ENCODE measurements at places on chromosomes 2 and 18.

DNA sequence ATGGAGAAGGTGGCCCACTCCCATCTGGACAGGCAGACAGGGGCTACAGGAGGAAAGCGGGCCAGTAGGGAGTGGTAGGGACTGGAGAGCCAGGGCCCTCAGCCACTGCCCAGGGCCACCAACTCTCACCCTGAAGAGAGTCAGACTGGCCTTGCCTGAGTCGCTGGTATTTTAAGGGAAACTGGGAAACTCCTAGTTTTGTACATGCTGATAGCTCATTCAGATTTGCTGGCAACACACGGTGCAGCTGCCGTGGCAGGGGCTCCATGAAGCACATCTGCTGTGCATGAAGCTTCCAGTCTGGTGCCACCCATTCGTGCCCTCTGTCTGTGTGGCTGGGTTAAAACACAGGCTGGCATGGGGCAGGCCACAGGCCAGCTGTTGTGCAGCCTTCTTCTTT, 137.3 kb upstream of the GLI2 start:
- H3K27me3 ChIP-seq: no peaks in the 10 kb centered on the region
- H3K36me3 ChIP-seq: no peaks in the 10 kb centered on the region
- no peak overlapping the region for H3K4me3 ChIP-seq
- no peak overlapping the region for H3K27ac ChIP-seq

DNA sequence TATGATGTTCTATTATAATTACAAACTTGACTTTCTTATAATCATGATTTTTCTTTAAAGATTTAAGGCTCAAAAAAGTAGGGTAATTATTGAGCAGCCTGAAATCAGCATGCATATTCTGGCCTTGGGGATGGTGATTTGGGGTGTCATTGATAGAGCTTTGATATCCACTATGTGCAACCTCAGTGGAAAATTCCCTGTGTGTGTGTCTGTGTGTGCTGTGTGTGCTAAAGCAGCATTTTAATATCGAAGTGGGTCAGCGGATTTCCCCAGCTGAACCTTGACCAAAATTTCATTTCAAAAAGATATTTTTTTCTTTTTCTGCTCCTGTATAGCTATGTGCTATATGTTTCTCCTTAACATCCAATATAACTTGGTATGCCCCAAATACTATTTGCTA, 11.6 kb downstream of the KCNJ3 start:
- H3K27ac ChIP-seq: no peak overlapping the region
- no peaks in the 10 kb centered on the region for H3K36me3 ChIP-seq
- no peaks in the 10 kb centered on the region for H3K27me3 ChIP-seq
- H3K4me3 ChIP-seq: no peak overlapping the region

DNA sequence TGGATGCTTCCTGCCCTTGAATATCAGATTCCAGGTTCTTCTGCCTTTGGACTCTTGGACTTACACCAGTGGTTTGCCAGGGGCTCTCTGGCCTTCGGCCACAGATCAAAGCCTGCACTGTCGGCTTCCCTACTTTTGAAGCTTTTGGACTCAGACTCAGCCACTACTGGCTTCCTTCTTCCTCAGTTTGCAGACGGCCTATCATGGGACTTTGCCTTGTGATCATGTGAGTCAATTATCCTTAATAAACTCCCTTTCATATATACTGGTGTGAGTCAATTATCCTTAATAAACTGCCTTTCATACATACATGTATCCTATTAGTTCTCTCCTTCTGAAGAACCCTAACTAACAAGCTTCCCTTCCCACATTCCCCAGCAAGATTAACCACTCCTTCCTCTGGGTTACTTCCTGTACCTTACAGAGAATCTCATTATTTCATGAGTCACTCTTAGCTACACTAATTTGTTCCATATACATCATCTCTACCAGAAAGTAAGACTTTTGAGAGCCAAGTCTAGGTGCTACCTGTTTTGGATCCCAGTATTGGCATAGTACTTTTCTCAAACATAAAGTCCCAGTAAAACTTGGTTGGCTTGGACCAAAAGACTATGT, 31.3 kb upstream of the LRATD1 start:
- H3K4me3 ChIP-seq: no peak overlapping the region
- DNase-seq: no peak
- no peaks in the 10 kb centered on the region for H3K27me3 ChIP-seq
- H3K4me1 ChIP-seq: no peaks in the 10 kb centered on the region
- H3K36me3 ChIP-seq: no peaks in the 10 kb centered on the region
- no peak overlapping the region for H3K27ac ChIP-seq

DNA sequence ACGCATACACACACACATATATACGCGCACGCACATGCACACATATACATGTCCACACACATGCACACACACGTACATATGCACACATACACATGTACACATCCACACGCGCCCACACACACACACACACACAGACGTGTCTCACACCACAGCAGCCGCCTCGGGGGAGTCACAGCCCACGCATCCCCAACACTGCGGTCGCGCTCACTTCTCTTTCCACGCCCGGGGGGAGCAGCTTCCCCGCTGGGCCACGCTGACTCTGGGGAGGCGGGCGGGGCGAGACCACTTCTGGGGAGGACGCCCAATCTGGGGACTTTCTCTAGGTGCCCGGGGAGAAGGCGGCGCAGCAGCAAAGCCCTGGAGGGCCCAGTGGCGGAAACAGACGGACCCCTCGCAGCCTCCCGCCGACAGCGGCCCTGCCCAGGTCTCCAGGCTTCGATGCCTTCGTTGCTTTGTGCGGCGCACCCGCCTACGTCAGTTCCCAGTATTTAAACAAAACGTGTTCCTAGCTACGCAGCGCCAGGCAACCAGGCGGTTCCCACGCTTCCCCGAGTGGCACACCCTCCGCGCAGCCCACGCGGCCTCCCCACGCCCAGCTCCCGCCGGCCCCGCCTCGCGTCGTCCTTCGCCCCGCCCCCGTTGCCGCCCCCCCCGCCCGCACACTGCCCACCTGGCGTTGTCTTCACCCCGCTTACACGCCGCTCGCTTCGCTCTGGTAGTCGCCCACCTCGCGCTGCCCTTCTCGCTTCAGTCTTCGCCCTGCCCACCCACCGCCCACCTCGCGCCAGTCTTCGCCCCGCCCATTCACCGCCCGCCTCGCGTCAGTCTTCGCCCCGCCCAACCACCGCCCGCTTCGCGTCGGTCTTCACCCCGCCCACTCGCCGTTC, 810 bp upstream of the RBFA start:
- H3K4me1 ChIP-seq: peaks cover 5% of the 10 kb centered on the region
- peaks cover 12% of the 10 kb centered on the region for H3K36me3 ChIP-seq

DNA sequence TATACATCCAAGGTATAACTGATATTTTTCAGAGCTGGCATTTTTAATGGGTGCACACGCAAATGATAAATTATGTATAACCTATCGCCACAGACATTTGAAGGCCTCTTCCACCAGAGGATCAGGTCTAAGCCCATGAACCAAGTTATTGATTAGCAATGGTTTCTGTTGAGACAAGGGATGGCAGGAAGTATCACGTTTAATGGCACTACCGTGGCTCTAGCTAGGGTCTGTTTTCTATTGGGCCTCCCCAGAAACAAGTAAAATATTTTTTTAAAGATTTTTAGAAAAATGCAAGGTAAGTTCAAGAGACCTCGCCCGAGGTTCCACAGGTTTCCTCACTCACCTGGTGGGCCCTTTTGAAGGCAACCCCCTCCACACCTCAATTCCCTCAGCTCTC, 667 bp downstream of the GFPT1 start:
- no peaks in the 10 kb centered on the region for H3K27me3 ChIP-seq
- H3K27ac ChIP-seq: peak overlapping the region; percentile 90
- H3K4me3 ChIP-seq: peak overlapping the region; percentile 87
- no peaks in the 10 kb centered on the region for H3K36me3 ChIP-seq
- peaks cover 3% of the 10 kb centered on the region for H3K4me1 ChIP-seq

GRCh38 chr2:95343429-95344214, 46.5 kb downstream of the KCNIP3 start:
- no peaks in the 10 kb centered on the region for H3K27me3 ChIP-seq
- peak; percentile 1 for DNase-seq
- H3K4me3 ChIP-seq: no peak overlapping the region
- H3K36me3 ChIP-seq: no peaks in the 10 kb centered on the region
- H3K27ac ChIP-seq: no peak overlapping the region

GRCh38 chr2:213232649-213233437, 51.4 kb upstream of the SPAG16 start:
- H3K27ac ChIP-seq: no peak overlapping the region
- H3K27me3 ChIP-seq: no peaks in the 10 kb centered on the region
- DNase-seq: no peak
- no peaks in the 10 kb centered on the region for H3K4me1 ChIP-seq

GRCh38 chr2:130769343-130769907, 14.1 kb downstream of the AMER3 start:
- H3K27ac ChIP-seq: no peak overlapping the region
- no peaks in the 10 kb centered on the region for H3K4me1 ChIP-seq

- H3K27ac ChIP-seq: no peak overlapping the region
- H3K27me3 ChIP-seq: no peaks in the 10 kb centered on the region
- no peaks in the 10 kb centered on the region for H3K4me1 ChIP-seq
- no peaks in the 10 kb centered on the region for H3K36me3 ChIP-seq
- no peak overlapping the region for H3K4me3 ChIP-seq
- DNase-seq: no peak
These were observed 810.7 kb downstream of the LRRTM4 start for GRCh38 chr2:76711490-76711889.

- no peak for DNase-seq
- peaks cover 2% of the 10 kb centered on the region for H3K4me1 ChIP-seq
- no peak overlapping the region for H3K27ac ChIP-seq
- H3K36me3 ChIP-seq: no peaks in the 10 kb centered on the region
- H3K4me3 ChIP-seq: no peak overlapping the region
These were observed 299.0 kb downstream of the NDUFA10 start for GRCh38 chr2:239726091-239726591.

GRCh38 chr18:79382681-79383387, 12.9 kb upstream of the NFATC1 start:
- no peak overlapping the region for H3K4me3 ChIP-seq
- H3K4me1 ChIP-seq: peaks cover 2% of the 10 kb centered on the region
- H3K27me3 ChIP-seq: no peaks in the 10 kb centered on the region
- peaks cover 7% of the 10 kb centered on the region for H3K36me3 ChIP-seq
- no peak overlapping the region for H3K27ac ChIP-seq

GRCh38 chr2:199977984-199978415, 22.6 kb downstream of the MAIP1 start:
- no peak overlapping the region for H3K27ac ChIP-seq
- H3K27me3 ChIP-seq: no peaks in the 10 kb centered on the region

DNA sequence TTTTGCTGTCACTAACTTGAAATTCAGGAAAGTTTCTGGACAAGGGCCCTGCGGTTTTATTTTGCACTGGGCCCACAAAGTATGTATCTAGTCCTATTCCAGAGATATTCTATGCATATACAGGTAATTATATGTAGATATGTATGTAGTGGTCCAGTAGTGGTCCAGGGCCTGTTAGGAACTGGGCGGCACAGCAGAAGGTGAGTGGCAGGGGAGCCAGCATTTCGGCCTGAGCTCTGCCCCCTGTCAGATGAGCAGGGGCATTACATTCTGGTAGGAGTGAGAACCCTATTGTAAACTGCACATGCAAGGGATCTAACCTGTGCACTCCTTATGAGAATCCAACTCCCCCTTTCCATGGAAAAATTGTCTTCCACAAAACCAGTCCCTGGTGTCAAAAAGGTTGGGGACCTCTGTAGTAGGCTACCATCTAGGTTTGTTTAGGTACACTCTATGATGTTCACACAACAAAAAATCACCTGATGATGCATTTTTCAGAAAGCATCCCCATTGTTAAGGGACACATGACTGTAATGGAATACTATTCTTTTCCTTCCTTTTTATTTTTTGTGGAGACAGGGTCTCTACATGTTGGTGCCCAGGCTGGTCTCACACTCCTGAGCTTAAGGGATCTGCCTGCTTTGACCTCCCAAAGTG, 2.8 kb upstream of the PPP4R3B start:
- no peak for DNase-seq
- no peaks in the 10 kb centered on the region for H3K27me3 ChIP-seq
- peaks cover 7% of the 10 kb centered on the region for H3K36me3 ChIP-seq
- no peak overlapping the region for H3K27ac ChIP-seq

GRCh38 chr2:75870133-75870532, 159.4 kb upstream of the GCFC2 start:
- H3K27me3 ChIP-seq: no peaks in the 10 kb centered on the region
- H3K27ac ChIP-seq: no peak overlapping the region
- no peaks in the 10 kb centered on the region for H3K4me1 ChIP-seq
- no peaks in the 10 kb centered on the region for H3K36me3 ChIP-seq

DNA sequence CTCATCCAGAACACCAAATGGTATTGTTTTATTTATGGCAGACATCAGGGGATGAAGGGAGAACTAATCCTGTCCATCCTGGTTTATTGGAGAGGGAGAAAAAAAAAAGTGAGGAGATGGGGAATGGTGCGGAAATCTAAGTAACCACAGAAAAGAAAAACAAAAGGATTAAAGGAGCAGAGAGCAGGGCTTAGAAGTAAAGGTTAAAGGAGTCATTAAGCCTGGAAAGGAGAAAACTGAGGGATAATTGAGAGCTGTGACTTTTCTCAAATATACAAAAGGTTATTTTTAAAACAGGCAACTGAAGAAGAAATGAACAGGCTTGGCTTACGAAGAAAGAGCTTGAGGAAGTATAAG, 127.2 kb upstream of the PPP1CB start:
- H3K36me3 ChIP-seq: no peaks in the 10 kb centered on the region
- DNase-seq: no peak
- H3K27me3 ChIP-seq: no peaks in the 10 kb centered on the region

DNA sequence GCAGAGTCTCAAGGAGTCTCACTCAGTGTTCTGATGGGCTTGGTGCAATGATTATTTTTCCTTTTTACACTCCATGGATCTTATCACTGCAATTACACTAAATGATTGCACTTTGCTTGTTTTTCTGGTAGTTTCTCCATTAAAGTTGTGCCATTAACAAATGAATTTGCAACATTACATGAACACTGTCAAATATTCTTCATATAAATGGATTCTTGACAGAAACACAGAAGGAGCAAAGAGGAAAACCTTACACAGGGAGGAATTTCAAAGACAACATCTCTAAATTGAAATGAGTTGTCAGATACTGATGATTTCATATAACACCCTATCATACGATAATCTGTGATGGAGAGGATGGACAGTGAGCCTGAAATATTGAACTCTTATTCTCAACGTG, 65.4 kb upstream of the CHST9 start:
- H3K27me3 ChIP-seq: no peaks in the 10 kb centered on the region
- no peak overlapping the region for H3K4me3 ChIP-seq
- no peak for DNase-seq
- no peak overlapping the region for H3K27ac ChIP-seq
- H3K4me1 ChIP-seq: no peaks in the 10 kb centered on the region
- H3K36me3 ChIP-seq: no peaks in the 10 kb centered on the region

DNA sequence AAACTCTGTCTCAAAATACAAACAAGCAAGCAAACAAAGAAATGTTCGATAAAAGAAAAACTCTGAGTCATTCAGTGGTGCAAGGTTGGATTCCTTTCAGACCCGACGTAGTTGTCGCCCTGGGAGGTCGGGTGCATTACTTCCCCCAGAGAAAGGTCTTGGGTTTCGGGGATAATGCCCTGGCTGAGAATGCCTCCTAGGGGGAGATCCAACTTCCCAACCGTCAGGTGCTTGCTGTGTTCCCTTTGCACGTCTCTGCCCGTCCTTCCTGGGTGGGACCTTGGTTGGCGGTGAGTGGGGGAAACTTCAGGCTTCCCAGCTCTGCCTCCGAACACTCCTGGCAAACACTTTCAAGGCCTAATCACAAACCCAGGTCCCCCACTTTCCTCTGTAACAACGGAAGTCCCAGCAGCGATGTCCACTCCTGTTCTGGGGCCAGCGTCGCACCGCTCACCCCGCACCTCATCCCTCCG, 609 bp downstream of the TPGS2 start:
- H3K4me1 ChIP-seq: no peaks in the 10 kb centered on the region
- no peak for DNase-seq
- no peaks in the 10 kb centered on the region for H3K27me3 ChIP-seq
- peak overlapping the region; percentile 78 for H3K27ac ChIP-seq
